Vein endothelial cell (primary cell): ENCODE measurements at places on chromosomes 1 and 21. TPM values are rescaled to one million over a fixed set of nuclear protein-coding genes. Genes with fewer than 3 reads are reported as not detected.

GJB5 gene
- not detected in 2 replicates for total RNA-seq

DAB1 gene
- total RNA-seq = under 0.01 TPM in 1 of 2 replicates, not detected in the other

LCE3C gene
- not detected in 2 replicates for total RNA-seq

ALG14 gene
- 1.3 and 2.0 TPM in 2 replicates for total RNA-seq

LCE1F gene
- total RNA-seq = not detected in 2 replicates

CELA2B gene
- not detected in 2 replicates for total RNA-seq

FAM163A gene
- 0.10 TPM in 1 of 2 replicates, not detected in the other for total RNA-seq

CLDN17 gene
- not detected in 2 replicates for total RNA-seq

EXO1 gene
- total RNA-seq = 4.6 and 11.9 TPM in 2 replicates

AVPR1B gene
- total RNA-seq = not detected in 2 replicates

TSTD1 gene
- total RNA-seq = 2.4 and 3.6 TPM in 2 replicates

NBPF19 gene
- 2.6 and 3.1 TPM in 2 replicates for total RNA-seq

S100A7 gene
- total RNA-seq = not detected in 2 replicates

COG2 gene
- total RNA-seq = 19.3 and 19.9 TPM in 2 replicates

AJAP1 gene
- total RNA-seq = not detected in 2 replicates

EPHX1 gene
- 22.7 and 34.6 TPM in 2 replicates for total RNA-seq

CCT3 gene
- total RNA-seq = 523 and 571 TPM in 2 replicates

ARHGAP29 gene
- total RNA-seq = 240 and 310 TPM in 2 replicates

LCE2B gene
- total RNA-seq = not detected in 2 replicates

DISC1 gene
- total RNA-seq = 21.9 and 25.1 TPM in 2 replicates
